ENCODE measurements at places on chromosomes 6 and 20.

DNA sequence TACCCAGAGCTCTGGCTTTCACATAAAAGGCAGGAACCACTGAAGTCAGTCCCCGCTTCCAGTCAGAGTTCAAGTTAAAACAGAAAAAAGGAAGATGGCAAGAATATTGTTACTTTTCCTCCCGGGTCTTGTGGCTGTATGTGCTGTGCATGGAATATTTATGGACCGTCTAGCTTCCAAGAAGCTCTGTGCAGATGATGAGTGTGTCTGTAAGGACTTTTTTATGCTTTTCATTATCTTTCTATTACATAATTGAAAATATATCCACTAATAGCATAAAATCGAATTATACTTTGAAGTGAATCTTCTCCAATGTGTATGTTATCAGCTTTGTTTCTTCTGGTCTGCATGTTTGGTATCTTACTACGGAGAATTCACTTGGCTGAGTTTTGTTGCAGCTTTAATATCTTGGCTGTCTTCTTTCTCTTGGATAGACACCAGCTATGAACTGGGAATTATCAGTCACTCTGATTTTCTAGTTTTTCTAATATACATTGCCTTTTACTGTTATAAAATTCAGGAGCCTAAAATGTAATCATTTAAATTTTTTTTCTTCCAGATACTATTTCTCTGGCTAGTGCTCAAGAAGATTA, at the start of gene OTOR:
TSS of gene OTOR (plus strand) at position 51 of the 593 bp plus-strand sequence. CDS start at position 95, 44 bp downstream.
- no peak for DNase-seq

- no peak for DNase-seq
Measured at GRCh38 chr6:16043171-16044135, 85.4 kb upstream of the MYLIP start.

GRCh38 chr6:136628996-136629395, 78.8 kb upstream of the MAP7 start:
- DNase-seq: no peak

GRCh38 chr6:382883-383810, 8.4 kb upstream of the IRF4 start:
- no peak for DNase-seq

DNA sequence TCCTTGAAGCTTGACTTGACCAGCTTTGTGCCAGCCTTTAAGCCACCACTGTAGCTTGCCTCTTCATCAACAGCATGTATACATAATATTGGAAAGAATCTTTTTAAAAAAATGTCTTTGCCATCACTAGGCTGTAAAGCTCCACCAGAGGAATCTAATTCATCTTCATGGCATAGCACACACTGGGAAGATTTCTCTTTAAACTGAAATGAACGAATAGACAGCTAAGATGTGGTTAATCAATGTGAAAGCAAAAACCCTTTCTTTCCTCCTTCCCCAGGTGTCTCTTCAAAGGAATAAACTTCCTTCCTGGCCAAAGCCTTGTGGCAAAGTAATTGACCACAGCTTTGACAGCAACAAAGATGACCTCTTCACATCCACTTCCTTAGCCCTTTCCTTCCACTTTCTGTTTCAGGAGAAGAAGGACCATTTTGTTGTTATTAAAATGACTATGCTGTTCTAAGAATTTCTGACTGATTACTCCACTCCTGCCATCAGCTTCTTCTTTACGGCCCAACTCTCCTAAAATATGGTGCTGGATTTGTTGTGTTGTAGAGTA, 428.7 kb upstream of the SOX4 start:
- no peak for DNase-seq

- DNase-seq: no peak
Measured at GRCh38 chr6:159739341-159739740, 12.0 kb downstream of the WTAP start.

GRCh38 chr20:31717478-31718201, 5.0 kb downstream of the BCL2L1 start:
- peak; percentile 33 for DNase-seq

DNA sequence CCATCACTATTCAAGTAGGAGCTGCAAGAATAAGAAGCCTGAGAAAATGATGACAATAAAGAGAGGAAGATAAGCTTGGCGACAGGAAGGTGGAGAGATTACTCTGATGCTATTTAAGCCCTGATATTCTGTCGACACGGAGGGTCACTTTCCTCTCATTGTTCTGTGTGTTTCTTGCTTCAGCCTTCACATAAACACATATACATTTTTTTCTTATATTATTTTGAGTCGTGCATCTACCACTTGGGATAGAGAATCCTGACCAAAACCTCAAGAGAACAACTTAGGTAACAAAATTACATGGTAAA, 10.5 kb downstream of the PTCHD4 start:
- no peak for DNase-seq

DNA sequence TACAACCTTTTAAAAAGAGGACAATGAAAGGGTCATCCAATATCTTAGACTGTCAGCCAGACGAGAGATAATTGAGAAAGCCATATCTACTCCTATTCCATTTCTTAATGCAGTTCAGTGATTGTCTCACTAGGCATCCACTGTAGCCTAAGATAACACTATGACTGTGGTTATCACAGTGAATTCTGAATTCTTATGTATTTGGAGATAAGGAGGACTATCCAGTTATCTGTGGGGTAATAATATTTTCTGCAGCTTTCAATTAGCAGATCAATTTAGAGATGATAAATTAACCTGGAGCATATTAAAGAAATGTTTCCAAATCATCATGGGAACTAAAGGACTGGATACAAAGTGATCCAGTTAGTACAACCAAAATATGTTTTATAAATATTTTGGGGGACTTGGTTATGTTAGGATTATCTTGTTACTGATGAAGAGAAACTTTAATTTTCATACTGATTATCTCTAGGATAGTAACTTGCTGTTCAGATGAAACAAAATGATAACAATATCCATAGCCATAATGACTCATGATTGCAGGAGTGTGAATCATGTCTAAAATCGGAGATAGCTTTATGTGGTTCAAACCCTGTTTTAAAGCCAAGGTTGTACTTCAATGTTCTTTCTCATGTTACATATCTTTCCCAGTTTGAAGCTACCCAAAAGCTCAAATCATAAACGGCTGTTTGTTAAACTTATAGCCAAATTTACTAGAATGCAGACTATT, 1152.0 kb downstream of the HACE1 start:
- DNase-seq: no peak

Measured in CD4-positive, alpha-beta T cell treated with Interleukin-6 at 100 ng/mL for 8 hours (primary cell).